ENCODE measurements at places on chromosomes 12 and 14.

GRCh38 chr12:124837958-124838803 is 25.5 kb downstream of the SCARB1 start:
- no peak for DNase-seq

DNA sequence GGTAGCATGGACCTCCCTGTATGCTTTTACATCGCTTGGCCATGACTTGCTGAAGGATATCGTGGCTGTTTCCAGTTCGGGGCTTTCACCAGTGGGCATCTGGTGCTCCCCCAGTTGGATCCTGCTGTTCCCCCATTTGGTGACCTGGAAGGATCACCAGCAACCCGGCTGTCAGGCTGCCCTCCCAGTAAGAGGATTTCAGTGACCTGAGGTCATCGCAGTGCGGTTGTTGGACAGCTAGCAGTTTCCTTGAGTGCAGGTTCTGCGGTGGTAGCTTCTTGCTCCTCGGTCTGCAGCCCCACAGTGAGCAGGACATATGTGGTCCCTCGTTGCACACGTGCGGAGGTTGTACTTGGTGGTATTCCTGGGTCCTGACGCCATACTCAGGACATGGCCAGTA is 58.7 kb downstream of the TMEM132C start:
- DNase-seq: no peak

DNA sequence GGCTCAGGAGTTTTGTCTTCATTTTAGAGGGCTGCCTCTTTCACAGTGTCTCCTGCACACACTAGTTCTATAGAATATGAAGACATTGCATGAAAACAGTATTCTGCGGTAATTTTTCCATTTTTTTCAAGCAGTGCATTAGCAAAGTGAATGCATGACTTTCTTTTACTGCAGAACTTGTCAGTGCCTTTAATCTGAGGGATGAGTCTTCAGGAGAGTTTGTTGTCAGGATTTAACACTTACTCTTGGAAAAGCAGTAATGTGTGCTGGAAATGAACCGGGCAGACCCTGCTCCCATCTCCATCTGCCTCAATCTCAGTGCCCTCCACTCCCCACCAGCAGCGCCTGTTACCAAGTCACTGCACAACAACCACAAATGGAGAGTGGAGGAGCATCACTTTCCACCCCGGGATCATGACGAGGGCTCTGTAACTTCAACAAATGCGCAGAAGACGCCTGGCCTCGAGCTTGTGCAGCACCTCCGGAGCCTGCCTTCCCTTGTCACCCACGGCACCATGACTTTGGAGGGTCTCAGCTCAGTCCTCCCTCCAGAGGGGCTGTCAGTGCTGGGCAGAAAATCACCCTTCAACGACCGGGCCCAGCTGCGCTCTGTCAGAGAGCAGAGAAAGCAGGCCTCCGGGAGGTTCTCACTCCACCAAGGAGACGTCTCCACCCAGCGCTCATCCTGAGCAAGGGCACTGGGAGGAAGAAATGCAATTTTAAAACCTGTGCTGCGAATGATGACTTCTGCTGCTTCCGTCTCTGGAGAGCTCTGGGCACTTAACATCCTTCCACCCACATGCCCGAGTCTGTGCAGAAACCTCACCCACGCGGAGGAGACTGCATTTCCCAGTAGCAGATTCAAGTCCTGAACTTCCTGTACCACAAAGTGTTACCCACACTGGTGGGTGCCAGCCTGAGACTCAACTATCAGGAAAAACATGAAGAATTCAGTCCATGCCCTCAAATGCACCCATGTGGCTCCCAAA is 255.7 kb downstream of the ADGRD1 start:
- no peak for DNase-seq

DNA sequence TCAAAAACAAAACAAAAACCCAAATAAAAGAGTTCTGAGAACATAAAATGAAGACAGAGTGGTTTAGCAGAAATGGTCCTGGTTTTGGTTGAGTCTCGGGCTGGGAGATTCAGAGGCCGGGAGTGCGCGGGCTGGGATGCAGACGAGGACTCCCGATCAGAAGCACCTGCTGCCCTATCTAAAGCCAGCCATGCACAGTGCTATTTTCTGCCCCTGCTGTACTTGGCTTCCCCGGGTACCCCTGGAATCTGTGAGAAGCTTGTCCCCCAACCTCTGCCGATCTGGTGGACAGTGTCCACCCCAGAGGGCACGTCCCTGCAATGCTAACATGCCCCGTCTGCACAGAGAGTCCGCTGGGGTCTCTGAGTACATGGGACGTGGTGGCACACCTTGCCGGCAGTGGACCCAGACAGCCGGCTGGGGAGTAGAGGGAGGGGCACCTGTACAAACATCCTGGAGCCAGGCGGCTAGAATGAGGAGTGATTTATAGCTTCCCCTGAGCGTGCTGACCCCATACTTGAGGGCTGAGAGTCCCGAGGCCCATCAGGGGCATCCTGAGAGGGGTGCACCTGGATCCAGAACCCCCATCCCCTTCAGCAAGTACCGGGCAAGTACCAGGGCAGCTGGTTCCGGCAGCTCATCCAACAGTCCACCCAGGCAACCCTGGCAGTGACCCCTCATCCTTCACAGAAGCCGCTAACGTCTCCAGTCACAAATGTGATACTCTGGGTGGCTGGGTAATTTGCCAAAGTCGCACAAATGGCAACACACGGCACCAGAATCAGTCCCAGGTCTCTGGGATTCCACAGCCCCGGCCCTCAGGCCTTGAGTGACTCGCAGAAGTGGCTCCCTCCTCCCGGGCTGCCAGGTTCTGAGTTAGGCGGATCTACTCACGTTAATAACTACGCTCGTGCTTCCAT is 37.1 kb downstream of the CHGA start:
- no peak for DNase-seq

GRCh38 chr12:128982933-128983332 is 129.7 kb downstream of the GLT1D1 start:
- DNase-seq: no peak

DNA sequence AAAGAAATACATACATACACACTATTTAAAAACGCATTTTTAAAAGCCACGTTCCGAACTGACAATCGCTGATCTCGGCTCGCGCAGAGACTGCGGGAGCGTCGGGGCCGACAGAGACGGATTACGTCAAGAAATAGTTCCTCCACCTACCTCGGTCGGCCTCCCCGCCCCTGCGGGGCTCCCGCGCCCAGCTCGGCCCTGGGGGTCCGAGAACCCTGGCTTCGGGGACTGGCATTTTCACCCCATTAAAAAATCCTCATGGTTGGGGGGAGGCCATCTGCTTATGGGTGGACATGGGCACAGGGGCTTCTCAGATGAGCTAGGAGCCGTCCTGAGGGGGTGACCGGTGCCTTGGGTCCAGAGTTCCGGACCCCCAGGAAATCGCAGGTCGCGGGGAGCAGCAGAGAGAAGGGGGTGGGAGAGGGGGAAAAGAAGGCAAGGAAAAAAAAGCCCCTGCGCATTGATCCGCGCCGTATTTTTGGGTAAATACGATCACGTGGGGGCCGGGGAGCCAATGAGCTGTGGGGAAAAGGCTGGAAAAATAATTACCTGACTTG is 324 bp upstream of the HOXC9 start:
- no peak for DNase-seq
